Endothelial cell of umbilical vein (primary cell): ENCODE measurements at places on chromosomes 5 and 9. TPM values are rescaled to one million over a fixed set of nuclear protein-coding genes. Genes with fewer than 3 reads are reported as not detected.
A peak's percentile ranks its signal among the peaks of the same experiment; 100 is the strongest.

DNA sequence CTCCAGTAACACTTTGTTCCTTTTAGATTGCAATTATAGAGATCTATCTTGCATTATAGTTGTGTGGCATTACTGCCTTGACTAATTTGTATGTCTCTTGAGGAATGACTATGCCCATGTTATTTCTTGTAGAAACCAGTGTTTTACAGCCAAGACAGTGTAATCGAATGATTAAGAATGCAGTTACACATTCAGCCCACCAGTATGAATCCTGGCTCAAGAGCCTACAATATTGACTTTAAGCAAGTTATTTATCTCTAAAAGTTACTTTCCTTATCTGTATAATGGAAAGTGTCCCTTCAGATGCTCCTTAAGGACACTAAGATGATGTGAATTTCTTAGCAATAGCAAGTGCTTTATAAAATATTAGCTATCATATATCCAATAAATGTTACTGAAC, 9.7 kb upstream of the SNX24 start:
- DNase-seq, result no peak

GRCh38 chr5:109479260-109479860, 69.6 kb upstream of the PJA2 start:
- peak; percentile 40 for DNase-seq

DNA sequence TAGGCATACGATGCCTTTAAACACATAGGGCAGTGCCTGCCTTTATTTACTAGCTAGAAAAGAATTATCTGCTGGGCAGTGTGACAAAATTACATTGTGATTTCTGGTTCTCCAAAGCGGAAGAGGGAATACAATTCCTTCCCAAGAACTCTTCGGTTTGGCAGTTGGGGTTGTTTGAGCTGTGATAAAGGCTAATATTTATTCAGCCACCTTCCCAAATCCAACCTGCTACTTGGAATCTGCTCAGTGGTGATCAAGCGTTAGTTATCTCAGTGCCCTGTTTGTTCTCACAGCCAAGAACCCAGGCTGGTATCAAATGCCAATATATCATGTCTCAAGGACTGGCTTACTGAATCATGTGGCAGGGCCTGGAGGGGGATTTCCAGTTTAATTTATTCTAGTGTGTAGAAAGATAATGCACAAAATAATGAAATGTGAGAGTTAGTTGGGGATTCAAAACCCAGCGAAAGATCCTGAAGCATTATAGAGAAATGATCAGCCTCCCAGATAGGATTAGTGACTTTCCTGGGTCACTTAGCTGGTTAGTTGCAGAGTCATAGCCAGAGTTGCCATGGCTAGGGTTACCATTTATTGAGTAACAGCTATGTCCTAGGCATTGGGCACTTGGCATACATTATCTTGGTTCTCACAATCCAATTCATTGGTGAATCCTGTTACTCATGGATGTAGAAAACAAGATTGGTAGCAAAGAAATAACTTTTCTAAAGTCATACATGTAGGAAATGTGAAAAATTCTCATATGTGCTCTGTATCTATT, 457.0 kb upstream of the KLF4 start:
- no peak for DNase-seq

- no peak for DNase-seq
These were observed 163.8 kb upstream of the PAPPA start for GRCh38 chr9:115989831-115990230.

- DNase-seq, result peak; percentile 96
These were observed 16.0 kb upstream of the PHF19 start for GRCh38 chr9:120892748-120893610.

GRCh38 chr5:156640691-156641241, 209.3 kb upstream of the PPP1R2B start:
- DNase-seq, result no peak

DNA sequence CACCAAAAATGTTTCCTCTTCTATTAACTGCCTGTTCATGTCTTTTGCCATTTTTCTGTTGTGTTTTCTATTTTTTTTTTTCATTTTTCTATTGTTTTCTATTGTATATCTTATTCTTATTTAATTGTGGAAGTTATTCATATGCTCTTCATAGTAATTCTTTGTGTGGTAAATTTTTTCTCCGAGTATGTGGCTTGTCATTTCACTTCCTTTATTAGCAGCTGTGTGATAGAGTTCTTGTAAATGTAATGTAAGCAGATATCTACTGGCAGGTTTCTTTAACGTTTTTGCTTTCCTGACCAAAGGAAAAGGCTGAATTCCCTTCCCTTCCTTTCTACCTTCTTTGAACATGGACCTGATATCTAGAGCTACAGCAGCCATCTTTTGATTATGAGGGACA, 5.8 kb upstream of the PLPP1 start:
- no peak for DNase-seq

- no peak for DNase-seq
These were observed 7.6 kb upstream of the ASS1 start for GRCh38 chr9:130437011-130437789.

GRCh38 chr5:127602896-127603844, 45.7 kb upstream of the CTXN3 start:
- DNase-seq, result no peak

DNA sequence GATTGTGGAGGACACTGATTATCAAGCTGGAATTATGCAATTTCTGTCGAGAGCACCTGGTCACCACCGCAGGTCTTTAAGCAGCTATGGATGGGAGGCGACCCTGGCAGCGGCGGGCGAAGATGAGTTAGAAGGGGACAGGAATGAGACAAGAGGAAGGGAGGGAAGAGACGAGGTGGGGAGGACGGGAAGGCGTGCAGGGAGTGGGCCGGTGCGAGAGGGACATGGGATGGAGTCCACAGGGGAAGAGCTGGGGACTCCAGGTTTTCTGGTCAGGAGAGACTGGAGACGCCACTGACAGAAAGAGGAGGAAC, 192.3 kb downstream of the MELK start:
- no peak for DNase-seq

DNA sequence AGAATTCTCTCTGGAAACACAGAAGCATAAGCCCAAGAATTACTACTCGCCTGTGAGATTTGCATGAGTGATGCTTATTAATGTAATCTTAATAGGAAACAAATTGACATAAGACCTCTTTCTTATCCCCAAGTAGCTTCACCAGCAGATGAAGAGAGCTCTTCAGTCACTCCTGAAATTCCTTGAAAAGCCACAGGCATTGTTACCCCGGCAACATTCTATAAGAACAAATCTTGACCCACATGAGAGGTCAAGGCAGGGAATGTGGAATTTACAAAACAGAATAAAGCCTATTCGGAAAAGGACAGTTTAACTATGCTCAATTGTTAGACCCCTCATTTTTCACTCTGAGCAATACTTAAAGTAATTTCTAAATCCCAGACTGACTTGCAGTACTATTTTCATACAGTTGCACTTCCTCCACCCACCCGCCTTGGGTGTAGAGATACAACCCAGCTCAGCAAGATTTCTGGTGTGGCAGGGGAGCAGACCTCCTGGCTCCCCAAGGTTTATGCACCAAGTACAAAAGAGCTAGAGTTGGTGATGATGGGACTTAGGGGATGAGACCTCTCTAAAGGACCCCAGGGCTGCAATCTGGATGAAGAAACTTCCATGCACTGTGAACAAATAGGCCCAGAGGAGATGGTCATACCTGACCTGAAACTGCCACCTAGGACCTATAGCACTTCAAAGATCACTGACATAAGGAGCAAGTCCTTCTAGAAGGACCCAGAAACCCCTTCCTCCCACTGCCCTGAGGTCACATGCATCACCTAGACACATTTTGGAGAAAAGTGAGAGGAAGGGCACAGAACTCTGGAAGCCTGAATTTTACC, 242.1 kb downstream of the ZNF608 start:
- no peak for DNase-seq

- DNase-seq, result no peak
These were observed 60.6 kb upstream of the ADRA1B start for GRCh38 chr5:159855476-159856191.

DNA sequence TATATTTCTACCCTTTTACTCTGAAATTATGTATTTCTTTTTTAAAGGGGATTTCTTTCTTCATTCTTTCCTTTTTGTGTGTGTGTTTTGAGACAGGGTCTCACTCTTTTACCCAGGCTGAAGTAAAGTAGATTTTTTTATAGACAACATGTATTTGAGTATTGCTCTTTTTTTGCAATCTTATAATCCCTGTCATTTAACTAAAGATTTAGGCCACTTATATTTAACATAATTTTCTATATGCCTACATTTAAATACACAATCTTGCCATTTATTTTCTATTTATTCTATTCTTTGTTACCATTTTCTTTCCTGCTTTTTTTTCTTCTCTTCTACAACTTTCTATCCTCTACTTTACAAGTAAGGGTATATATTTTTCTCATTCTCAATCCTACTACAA, 416.0 kb upstream of the IRX2 start:
- no peak for DNase-seq

GRCh38 chr9:108776920-108777639, 78.7 kb downstream of the ACTL7B start:
- no peak for DNase-seq

- DNase-seq, result no peak
These were observed 40.2 kb upstream of the PTPN3 start for GRCh38 chr9:109538346-109538745.

GRCh38 chr5:32420506-32420905, 24.0 kb downstream of the ZFR start:
- no peak for DNase-seq

- DNase-seq, result no peak
These were observed 82.7 kb upstream of the CTSL start for GRCh38 chr9:87643107-87643650.

DNA sequence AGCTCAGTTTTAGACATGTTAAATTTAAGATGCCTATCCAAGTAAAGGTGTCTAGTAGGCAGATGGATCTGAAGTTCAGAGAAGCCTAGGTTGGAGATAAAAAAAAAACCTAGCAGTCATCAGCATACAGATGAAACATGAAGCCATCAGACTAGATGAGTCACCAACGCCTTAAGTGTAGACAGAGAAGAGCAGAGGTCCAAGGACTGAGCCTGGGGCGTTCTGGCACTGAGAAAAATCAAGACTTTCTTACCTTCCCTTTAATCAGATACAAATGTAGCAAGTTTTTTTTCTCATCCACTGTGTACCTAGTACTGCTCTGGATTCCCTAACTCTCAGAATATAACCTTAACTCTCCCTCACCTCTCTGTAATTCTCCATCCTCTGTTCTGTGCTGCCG, 97.3 kb downstream of the SIL1 start:
- no peak for DNase-seq

GRCh38 chr5:79001471-79001870, 16.4 kb upstream of the ARSB start:
- DNase-seq, result no peak

- no peak for DNase-seq
These were observed 118.2 kb downstream of the FRMD3 start for GRCh38 chr9:83419961-83420360.

- DNase-seq, result no peak
These were observed 244.6 kb upstream of the ATP10B start for GRCh38 chr5:161096581-161096980.

Gene P4HA2
- polyA plus RNA-seq, result 58.7 and 67.1 TPM in 2 replicates

Gene SPINK13
- polyA plus RNA-seq, result not detected in 2 replicates

Gene GPRIN1
- 2.4 and 2.6 TPM in 2 replicates for polyA plus RNA-seq

Gene SOHLH1
- not detected in 2 replicates for polyA plus RNA-seq

Gene CKS2
- 269 and 302 TPM in 2 replicates for polyA plus RNA-seq

Gene ADGRD2
- polyA plus RNA-seq, result not detected in 2 replicates

Gene HK3
- polyA plus RNA-seq, result not detected in 2 replicates

Gene MAP3K1
- 4.8 and 5.7 TPM in 2 replicates for polyA plus RNA-seq

Gene PGM5
- polyA plus RNA-seq, result 0.14 TPM in 1 of 2 replicates, not detected in the other

Gene C5orf34
- 2.1 and 2.2 TPM in 2 replicates for polyA plus RNA-seq

Gene TAF1L
- polyA plus RNA-seq, result not detected in 2 replicates

Gene MEF2C
- polyA plus RNA-seq, result 16.1 and 21.2 TPM in 2 replicates
